BJ (cell line): ENCODE measurements at places on chromosomes 6 and 20.
A peak's percentile ranks its signal among the peaks of the same experiment; 100 is the strongest.

- no peak for DNase-seq
Measured at GRCh38 chr20:38961530-38962043, 557 bp upstream of the DHX35 start.

DNA sequence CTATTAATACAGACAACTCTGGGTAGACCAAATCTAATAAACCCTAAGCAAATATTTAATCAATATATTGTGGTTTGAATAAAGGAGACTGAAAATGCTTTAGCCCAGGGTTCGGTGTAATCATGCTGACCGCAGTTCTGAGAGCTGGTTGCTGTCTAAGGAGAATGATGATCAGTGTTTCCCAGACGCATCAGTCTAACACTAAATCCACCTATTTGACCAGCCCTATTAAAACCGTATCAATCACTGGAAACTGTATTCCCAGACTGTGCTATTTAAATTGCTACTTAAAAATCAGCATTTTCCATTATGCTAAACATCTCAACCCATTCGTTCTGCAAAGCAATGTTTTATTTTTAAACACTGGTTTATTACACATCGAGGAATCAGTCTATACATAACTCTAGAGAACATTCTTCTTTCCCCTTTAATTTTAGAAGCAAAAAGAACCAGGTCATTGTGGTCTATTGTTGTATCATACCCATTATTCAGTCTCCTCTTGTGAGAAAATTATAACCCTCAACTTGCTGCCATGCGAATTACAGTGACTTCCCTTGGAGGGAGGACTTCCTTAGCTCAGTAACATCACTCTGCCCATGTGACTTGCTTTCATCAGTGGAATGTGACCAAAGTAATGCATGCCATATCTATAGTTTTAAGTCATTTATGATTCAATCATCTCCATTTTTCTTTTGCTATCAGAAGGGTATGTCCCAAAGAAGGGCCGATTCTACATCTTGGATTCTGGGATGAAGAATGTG, 515.2 kb upstream of the JAG1 start:
- DNase-seq, result no peak

DNA sequence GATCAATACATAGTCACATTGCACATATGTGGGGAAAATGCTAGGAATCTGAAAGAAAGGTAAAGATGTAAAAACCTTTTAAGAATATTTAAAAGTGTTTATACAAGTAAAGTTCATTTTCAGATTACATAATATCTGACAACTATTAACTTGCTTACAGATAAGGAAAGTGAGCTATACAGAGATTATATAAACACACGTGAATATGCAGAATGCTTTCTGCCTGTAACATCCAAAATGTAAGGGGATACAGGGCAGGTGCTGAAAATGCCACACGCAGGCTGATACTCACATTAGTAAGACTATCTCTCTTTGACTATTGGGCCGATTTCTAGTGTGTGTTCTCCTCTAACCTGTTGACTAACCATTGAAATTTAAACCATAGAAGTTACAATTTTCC, 17.9 kb upstream of the MAP7 start:
- no peak for DNase-seq

GRCh38 chr6:30077218-30077617, 1.6 kb upstream of the RNF39 start:
- DNase-seq, result no peak

DNA sequence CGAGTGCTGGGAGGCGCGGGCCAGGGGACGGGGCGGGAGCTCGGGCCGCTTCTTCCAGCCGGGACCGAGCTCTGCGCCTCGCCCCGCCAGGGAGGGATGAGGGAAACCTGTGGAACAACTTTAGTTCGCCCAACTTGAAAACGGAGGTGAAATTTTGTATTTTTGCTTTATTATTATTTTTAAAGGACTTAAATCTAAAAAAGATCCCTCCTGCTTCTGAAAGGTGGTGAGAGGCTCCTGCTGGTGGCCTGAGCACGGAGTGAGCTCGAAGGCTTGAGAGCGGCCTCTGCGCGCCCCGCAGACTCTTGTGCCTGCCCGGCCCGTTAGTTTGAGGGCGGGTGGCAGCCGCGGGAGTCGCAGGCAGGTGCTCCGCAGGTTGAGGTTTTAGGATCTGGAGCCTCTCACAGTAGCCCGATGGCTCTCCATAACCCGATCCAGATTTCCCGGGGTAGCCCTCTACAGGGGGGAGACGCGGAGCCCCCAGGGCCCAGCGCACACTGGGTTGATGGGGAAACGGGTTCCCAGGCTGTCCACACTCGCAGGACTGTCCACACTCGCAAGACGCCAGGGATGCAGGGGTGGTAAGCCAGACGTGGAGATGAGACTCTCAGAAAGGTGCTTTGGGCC, 46.2 kb upstream of the SUPT3H start:
- no peak for DNase-seq

GRCh38 chr6:139508576-139508975, 134.1 kb upstream of the CITED2 start:
- no peak for DNase-seq

DNA sequence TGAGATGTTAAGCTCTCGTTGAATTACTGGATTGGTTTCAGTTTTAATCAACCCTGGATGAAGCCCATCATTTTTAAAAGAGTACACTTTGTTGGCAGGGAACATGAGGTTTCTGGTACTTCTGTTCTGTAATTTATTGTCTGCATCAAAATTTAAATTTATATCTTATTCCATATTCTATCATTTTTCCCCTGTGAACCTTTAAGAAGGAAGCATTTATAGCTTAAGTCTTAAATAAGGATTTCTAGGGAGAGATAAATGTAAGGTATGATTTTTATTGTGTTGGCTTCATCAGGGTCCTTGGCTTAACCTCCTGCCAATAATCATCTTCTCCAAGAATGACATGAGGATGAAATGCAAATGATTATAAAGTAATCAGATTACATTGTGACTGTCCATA, 40.6 kb downstream of the MLIP start:
- DNase-seq, result no peak

DNA sequence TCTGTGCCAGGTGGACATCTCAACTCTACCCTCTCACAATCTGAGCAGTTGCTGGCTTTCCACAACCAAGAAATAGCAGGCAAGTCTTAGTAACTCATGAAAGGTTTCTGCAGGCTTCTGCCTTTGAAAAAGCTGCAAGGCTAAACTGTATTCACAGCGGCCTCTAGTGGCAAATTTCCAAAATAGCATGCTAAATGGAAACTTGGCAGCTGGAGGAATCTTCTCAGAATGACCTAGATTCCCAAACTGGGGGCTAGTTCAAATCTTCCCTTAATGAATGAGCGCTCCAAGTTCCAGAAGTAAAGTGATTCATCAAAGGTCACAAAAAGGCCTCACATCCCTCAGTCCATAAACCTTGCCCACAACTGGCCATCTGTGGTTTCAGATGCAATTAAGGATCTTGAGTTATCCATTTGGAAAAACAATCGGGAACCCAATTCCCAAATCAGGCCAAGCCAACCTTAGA, 11.9 kb upstream of the CPNE5 start:
- DNase-seq, result peak; percentile 58

GRCh38 chr6:47836639-47837038, 54.8 kb downstream of the OPN5 start:
- DNase-seq, result no peak

DNA sequence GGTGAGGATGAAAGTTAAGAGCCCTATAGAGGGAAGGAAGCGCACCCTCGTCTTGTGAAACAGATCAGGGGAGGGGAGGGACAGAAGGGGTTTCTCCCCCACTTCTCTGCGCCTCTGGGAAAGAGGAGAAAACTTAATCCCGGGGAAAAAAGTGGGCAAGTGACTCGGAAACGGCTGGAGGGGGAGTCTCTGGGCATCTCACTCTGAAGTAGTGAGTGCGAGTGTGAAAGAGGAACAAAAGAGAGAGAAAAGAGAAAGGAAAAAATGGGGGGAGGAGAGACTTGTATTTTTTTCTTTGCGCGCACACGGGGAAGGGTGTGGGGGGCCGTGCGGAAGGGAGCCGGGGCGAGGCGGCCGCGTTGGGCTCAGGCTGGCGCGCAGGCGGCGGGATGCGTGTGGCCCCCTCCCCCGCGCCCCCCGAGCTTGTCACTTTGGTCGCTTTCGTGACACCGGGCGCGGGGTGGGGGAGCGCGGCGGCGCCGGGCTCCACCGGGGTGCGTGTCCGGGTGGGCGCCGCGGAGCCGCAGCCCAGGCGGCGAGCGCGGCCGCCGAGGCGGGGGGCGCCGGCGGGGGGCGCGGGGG, 454 bp downstream of the L3MBTL3 start:
- no peak for DNase-seq
